ENCODE measurements at places on chromosomes 1 and 21.

GRCh38 chr1:77824694-77825093 lies 45.2 kb downstream of the MIGA1 start:
- no peak for DNase-seq

GRCh38 chr1:178539291-178539690 lies 26.4 kb downstream of the TEX35 start:
- no peak for DNase-seq

DNA sequence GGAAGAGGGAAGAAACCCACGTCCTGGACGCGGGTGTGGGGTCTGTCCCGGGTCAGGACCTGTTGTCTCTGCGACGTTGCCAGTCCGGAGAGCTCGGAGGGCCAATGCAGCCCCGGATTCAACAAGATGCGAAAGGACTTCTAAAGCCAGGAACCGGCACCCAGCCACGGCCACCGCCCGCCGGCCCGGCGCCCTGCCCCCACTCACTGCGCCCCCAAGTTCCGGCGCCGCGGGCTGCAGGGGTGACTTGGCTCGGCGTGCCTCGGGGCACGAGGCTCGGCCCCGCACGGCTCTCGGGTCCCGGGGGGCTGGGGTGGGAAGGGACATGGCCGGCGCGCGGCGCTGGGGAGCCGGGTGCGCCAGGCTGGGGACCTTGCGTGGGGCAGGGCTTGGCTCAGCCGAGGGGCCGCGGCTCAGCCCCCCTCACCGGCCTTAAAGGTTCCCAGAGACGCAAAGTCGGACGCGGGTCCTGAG lies 51.8 kb upstream of the H6PD start:
- no peak for DNase-seq

DNA sequence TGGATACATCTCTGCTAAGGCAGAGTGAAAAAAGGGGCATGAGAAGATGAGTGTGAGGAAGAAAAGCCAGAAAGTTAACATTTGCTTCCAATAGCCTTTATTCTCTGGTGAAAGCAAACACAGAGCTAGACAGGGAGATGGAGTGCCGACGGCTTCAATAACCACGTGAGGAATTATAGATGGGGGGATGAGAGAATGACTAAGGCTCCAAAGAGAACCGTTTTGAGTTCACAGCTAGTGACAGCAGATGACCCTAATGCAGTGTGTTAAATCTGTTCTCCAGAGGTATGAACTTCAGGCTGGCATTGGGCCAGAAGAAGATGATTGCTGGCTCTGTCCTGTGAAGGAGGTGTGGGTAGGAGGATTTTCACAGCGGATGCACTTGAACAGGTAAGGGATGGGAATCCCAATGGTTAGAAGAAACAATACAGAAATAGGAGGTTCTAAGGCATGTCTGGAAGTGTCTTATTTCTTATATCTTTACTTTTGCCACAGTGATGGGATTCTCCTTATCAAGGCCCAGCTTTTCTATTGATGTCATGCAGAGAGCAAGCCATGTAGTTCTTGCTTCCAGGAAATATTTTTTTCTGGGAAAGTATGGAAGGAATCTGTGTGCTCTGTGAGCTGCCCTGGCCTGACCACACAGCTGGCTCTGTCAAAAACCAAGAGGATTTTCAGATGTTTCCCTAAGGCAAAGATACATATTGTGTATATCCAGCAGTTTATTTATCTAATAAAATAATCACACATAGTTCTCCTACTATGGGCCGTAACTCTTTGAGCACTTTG lies 573.8 kb downstream of the LTN1 start:
- DNase-seq = no peak

DNA sequence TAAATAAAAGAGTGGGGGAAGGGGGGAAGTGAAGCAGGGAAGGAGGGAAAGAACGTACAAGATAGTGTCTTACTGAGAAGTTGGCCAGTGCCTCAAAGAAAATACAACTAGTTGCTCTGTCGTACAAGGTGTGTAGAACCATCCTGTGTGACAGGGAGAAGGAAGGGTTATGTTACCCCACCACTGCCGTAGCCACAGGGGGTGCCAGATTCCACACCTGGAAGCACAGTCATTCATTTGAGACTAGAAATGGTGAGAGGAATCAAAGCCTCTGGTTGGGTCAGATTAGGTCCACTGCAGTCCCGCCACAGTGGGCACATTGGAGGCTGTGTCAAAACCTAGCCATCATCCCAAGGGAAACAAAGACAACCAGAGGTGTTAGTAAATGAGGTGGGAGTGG lies 2.7 kb upstream of the ERI3 start:
- DNase-seq = no peak

DNA sequence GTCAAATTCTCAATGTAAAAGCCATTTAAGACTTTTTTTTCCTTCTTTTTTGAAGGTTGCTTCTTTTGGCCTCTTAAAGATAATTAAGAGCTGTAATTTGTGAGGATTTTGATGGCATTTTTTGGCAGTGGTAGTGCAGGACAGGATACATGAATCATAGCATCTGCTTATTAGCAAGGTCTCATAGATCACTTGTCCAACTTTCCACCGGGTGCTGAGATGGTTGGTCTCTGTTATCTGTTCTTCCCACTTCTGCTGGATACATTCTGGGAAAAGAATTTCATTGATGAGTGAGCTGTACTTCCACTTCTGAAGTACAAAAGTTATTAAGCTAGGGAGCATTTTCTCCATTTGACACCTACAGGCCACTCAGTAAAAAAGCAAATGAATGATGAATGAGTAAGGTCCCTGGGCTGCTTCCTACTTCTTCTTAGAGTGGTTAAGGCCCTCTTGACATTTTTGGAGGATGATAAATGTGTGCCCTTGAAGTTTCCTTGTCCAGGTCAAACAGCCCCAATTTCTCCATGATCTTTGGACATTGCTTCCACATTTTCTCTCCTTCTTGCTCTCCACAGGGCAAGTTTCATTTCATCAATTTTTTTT lies 100.6 kb downstream of the ROR1 start:
- no peak for DNase-seq

- no peak for DNase-seq
Observed at GRCh38 chr1:227059076-227059475, 119.0 kb downstream of the COQ8A start.

Data from NCI-H2107 (cell line).